ENCODE measurements at places on chromosomes 7 and 10.

DNA sequence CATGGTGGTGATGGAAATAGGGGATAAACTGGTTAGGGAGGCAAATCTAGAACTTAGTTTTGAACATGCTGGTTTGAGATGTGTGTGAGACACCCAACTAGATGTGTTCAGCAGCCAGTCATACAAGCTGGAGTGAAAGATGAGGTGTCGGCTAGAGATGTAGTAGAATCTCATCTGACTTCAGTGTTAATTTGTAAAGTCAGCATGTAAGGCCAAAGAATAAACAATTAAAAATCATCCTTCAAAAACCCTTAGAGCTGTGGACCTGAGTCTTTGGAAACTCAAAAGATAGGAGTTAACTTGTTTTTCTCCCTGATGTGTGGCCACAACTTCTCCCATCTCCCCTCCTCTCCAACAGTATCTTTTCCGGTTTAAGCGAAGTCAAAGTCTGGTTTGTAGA lies 22.8 kb upstream of the AGK start:
- DNase-seq: no peak

- DNase-seq: no peak
These were observed 25.4 kb upstream of the INPP5F start for GRCh38 chr10:119700321-119700954.

GRCh38 chr7:139681812-139682135 lies 96.0 kb downstream of the HIPK2 start:
- DNase-seq: no peak

- peak; percentile 27 for DNase-seq
These were observed 54.4 kb upstream of the SEC61G start for GRCh38 chr7:54813398-54813797.

- no peak for DNase-seq
These were observed 1020.6 kb downstream of the XPNPEP1 start for GRCh38 chr10:108902619-108903285.

- no peak for DNase-seq
These were observed 45.9 kb downstream of the AKR1D1 start for GRCh38 chr7:138122162-138122561.

DNA sequence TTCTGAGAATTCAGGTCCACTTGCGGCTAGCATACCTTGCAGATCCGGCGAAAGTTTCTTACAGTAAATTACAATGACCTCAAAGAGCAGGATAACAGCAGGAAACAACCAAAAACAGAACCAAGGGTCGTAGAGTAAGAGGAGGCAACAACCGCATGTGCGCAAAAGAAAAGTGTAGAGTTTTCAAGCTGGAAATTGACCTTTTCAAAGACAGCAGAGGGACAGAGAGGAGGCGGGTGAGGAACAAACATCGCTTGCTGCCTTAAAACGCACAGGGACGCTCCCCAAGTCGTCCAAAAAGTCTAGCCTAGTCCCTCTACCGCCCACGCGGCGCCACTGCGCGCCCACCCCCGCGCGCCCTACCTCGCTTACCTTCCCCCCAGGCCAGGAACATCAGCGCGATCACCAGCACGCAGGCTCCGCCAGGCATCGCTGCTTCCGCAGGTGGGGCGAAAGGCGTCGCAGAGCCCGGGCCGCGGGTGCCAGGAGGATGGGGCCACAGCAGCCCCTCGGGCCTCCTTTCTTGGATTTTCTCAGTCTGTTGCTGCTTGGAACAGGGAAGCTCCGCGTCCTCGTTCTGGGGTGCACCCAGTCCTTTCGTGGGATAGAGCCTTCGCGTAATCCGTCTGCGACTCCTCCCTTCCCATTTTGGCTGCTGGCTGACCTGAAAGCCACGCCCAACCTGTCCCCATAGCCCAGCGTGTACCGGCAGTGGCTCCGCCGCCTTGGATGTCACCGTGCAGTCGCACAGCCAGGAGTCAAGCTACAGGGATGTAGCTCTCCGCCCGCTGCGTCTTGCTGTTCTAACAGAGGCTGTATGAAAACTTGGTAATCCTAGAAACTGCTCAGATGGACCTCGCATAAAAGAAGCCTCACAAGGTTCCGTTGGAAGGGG lies at the start of gene VWDE:
TSS of gene VWDE (minus strand) at position 579 of the 895 bp plus-strand sequence. CDS start at position 430, 149 bp downstream.
- peak; percentile 28 for DNase-seq

DNA sequence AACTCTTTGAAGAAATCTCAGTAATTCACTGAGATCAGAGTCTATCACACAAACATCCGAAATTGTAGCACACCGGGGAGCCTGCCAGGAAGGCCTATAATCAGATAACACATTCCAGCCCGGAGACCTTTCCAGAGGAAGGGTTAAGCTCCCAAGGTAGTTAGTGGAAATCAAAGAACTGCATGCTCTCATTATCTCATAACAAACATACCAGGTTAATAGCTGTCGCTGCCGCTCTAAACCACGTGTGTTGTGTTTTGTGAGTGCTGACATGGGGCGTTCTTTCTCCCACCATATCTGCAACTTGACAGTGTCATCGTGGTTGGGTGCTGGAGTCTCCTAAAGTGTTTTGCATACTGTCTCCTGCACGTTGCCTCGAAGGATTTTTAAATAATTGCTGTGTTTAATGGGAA lies 120.7 kb upstream of the CARD11 start:
- DNase-seq: no peak

Data from GM03348 (cell line).